GM12865 (cell line): ENCODE measurements at places on chromosomes 7 and 10.

DNA sequence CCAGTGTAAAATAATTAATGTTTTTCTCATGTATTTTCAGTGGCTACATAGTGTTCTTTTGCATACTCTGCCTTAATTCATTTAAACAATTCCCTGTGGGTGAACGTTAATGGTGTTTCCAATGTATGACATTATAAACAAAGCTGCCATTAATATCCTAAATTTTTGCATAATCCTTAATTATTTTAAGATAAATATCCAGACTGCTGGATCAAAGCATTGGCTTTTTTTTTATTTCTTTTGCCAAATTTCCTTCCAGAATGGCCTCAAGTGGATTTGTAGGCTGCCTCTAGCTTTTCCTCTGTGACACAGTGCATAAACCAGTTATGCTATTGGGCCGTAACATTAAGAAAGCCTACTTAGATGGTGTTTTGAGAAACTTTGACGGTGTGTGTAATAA, 29.5 kb downstream of the MCM10 start:
- no peak for DNase-seq

- no peak for DNase-seq
Observed at GRCh38 chr10:132384618-132385388, 12.2 kb upstream of the PWWP2B start.

DNA sequence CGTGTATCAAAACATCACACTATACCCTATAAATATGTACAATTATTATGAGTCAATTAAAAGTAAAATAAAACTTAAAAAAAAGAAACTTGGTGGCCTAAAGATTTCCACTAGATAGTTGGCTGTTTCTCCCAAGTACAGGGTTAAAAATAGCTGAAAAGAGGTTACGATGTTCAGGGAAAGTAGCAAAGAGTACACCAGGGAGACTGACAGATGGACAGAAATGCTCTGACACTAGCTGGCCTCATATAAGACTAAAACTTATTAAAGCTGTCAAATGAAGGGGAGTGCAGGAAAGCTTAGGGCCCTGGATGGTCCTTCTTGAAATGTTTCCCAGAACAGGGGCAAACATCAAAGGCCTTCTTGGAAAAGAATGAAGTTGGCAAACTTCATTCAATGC, 51.3 kb downstream of the TCAF1 start:
- no peak for DNase-seq

DNA sequence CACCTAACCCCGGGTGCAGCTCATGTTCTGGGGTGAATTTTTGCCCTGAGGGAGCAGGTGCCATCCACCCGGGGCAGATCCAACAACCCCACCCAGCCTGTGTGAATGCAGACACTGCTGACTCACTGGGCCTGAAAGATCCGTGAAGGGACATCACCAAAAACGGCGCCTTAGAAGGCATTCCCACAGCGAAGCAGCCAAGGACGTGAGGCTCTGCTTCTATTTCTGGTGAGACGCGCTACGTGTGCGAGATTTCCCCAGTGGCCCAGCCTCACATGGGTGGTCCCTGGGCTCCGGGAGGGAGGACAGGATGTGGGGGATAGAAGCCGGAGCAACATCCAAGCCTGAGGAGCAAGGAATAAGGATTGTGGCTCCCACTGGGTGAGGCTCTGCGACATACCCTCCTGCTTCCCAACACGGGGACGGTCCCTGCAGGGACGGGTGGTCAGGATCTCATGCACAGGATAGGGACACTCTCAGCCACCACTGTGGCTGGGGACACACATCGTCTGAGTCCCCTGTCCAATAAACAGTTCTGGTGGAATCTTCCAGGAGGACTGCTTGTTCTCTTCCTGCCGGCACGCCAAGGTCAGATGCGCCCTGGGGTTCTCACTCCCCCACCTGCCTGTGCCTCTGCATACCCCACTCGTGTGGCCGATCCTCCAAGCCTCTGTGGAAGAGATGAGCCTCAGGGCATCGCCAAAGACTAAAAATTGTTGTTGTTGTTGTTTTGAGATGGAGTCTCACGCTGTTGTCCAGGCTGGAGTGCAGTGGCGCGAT, 70.2 kb downstream of the ZRANB1 start:
- DNase-seq, result no peak

DNA sequence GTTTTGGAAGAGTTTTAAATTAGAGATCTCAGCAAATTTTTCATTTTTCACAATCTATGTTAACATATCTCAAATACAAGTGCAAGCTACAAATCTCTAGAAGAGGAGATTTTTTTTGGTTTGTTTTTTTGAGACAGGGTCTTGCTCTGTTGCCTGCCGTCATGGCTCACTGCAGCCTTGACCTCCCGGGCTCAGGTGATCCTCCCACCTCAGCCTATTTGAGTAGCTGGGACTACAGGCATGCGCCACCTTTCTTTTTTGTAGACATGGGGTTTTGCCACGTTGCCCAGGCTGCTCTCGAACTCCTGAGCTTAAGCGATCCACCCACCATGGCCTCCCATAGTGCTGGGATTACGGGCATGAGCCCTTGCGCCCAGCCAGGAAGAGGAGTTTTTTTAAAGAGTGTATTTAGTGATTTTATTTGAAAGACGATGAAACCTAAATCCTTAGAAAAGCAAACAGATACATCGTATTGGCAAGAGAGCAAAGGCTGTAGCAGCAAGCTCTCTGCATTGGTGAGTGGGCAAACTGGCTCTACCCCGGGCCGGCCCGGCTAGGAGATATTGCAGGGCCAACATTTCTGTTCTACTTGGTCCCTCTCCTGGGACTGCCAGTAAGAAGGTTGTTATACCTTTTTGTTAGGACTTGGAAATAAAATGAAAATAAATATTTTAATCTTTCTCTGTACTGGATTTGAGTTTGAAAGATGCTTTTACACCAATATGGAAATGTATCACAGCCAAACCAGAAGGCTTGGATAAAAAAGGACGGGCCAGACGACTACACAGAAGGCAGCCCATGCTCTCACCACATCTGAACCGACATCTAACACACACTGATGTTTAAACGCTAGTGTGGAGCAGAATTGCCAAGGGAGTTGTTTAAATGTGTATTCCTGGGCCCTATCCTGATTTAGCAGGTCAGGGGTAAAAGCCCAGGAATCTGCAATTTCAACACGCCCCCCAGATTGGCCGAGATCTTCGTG, 49.6 kb upstream of the RHEB start:
- DNase-seq, result no peak

GRCh38 chr7:40489844-40490602, 355.2 kb downstream of the SUGCT start:
- no peak for DNase-seq

DNA sequence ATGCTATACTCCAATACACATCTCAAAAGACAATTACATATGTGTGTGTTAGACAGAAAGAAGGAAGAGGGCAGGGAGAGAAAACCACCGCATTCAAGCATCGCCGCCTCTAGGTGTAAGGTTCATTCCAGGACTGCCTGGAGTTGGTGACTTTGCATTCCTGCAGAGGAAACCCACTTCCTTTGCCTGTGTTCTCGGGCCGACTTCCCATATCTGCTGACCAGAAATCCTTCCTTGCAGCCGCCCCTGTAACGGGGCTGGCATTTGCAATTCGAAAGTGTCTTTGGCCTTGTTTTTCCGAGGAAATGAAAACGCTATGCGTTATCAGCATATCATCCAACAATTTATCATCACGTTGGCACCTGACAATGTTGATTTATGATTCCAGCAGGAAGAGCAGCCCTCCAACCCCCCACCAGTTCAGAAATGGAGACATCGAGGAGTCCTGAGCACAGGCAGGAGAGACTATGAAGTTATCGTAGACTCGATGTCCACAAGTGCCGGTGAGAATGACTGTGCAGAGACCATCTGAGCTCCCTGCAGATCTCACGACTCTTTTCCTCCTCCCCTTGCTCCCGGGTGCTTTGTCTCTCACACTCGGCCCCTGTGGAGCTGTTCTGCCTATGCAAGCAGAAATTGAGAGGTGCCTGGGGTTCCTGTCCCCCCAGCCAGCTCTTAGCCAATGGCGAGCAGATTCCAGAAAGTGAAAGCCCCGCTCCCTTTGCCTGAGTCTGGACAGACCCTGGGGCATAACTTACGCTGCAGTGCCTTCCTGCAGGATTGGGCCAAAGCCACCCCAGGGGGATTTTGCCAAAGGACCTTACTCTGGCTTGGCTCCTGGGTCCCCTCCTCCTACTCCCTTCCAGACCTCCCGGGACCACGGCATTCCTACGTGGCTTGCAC, 68.9 kb upstream of the FOXK1 start:
- no peak for DNase-seq

- DNase-seq, result no peak
Observed at GRCh38 chr7:17474724-17475344, 176.4 kb downstream of the AHR start.

DNA sequence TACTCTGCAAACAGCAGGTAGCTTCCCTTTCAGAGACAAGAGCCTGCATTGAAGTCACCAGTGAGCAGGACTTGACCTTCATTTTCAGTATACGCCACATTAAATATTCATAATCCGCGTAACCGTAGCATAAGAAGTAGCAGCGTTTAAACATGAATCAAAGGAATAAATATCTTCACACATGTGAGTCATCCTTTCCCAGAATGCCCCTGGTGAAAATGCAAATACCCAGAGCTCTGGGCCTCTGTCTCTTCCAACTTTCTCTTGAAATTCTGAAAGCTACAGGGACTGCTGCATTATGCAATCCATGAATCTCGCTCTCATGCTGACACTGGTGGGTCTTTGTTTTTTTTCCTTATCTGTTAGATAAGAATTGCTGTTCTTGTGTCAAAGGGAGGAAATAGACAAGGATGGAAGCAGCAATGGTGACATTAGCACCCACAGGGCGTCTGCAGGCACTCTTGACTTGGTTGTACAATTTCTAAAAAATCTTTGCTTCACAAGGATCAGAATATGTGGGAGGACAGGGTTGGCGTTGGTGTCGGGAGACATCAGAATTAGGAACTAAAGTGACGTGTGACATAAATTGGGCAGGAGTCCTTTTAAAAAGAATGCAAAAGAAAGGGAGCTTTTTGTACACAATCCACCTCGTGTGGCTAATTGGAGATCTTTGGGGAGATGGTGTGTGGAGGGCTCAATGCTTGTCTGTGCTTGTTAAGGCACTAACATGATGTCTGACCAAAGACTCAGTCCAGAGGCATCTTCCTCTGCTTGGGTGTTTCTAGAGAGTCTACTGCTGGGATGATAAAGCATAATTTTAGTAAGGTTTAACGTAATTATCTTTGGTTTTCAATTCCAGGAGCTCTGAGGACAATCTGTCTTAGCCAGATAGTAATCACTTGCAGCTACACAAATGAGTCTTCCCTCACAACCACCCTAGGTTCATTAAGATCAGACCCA, 390.3 kb downstream of the KCNMA1 start:
- no peak for DNase-seq

- no peak for DNase-seq
Observed at GRCh38 chr7:88291398-88292173, 15.1 kb downstream of the STEAP4 start.

DNA sequence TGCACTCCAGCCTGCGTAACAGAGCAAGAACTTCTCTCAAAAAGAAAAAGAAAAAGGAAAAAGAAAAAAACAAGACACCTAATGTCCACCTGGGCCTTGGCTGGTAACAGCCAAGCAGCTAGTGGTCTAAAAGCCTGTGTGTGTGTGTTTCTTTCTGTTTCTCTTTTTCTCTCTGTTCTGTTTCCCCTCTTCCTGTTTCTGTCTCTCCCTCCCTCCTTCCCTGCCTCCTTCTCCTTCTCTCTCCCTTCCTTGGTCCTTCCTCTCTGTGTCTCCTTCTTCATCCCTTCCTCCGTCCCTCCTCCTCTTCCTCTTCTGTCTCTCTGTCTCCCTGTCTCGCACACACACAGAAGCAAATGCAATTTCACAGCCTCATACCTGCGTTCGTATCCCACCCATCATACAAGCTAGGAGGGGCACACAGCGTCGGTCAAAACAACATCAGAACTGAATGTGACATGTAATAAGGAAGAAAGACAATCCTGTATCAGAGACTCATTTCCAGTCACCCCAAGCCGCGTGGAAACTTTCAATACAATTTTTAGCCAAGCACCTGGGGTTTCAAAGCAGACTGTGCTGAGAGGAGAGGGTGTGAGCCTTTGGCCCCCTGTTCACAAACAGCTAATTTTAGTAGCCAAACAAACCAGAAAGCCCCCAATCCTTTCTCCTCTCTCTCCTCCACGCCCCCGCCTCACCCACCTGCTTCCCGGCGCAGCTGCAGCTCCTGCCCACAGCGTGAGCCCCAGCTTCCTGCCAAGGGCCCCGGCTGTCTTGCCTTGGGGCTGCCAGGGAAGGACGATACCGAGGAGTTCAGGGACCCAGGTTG, 50.2 kb upstream of the GNA12 start:
- peak; percentile 83 for DNase-seq

DNA sequence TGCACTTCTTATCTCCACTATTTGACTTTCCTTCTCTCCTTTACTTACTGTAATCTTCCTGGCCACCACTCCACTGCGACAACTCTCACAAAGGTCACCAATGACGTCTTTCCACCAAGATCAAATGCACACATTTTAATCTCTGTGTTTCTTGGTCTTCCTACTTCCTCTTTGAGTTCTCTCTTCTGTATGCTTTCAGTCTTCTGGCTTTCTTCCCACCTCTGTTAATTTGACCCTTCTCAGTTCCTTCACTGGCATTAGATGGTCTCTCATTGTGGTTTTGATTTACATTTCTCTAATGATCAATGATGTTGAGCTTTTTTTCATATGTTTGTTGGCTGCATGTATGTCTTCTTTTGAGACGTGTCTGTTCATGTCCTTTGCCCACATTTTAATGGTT, 31.9 kb downstream of the FAM107B start:
- DNase-seq, result peak; percentile 59

- no peak for DNase-seq
Observed at GRCh38 chr10:117327262-117327661, 48.0 kb downstream of the PDZD8 start.

- DNase-seq, result peak; percentile 57
Observed at GRCh38 chr7:17301471-17302456, 3.3 kb downstream of the AHR start.

DNA sequence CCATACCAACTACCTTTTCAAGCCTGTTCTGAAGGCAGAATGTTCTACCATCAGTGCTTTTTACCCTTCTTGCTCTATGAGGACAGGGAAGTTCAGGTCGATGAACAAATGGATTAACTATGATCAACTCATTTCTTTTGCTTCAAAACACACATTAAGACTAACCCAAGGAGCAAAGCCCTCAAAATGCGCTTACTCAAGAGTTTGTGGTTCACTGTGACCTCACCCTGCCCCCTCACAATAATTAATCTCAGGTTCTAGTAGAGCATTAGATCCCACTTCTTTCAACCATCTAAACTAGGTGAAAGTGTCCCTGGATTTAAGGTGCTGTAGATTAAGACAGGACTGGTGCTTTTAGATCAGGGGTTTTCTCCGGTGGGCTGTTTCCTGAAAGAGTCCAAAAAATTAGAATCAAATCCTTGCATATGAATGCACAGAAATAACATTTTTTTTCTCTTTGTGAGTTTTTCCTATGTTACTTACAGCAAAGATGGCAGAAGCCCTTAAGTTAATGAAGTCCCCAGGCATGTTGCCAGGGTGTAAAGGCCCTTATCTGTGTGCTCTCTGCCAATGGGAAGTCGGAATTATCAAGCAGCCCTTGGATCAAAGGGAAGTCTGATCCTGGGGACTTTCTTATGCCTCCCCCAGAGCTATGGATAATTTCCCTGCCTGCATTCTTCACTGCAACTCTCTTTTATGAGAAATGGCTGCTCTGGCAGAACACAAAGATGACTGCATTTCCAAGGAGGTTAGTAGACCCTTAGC, 205.5 kb upstream of the STK17A start:
- no peak for DNase-seq

- DNase-seq, result no peak
Observed at GRCh38 chr10:58063861-58064480, 203.7 kb downstream of the IPMK start.
